ENCODE measurements at places on chromosomes 6 and 20.
A peak's percentile ranks its signal among the peaks of the same experiment; 100 is the strongest.

GRCh38 chr6:52305411-52305810 is 20.9 kb upstream of the MCM3 start:
- no peaks in the 10 kb centered on the region for H3K36me3 ChIP-seq
- DNase-seq, result no peak
- H3K27ac ChIP-seq, result peak overlapping the region; percentile 67
- peaks cover 54% of the 10 kb centered on the region for H3K4me1 ChIP-seq
- H3K27me3 ChIP-seq, result no peaks in the 10 kb centered on the region

DNA sequence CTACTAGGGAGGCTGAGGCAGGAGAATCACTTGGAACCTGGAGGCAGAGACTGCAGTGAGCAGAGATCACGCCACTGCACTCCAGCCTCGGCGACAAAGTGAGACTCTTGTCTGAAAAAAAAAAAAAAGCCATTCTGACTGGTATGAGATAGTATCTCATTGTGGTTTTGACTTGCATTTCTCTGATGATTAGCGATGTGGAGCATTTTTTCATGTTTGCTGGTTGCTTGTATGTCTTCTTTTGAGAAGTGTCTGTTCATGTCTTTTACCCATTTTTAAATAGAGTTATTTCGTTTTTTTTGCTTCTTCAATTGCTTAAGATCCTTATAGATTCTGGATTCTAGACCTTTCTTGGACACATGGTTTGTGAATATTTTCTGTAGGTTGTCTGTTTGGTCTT is 103.5 kb upstream of the SIM1 start:
- H3K36me3 ChIP-seq, result peaks cover 19% of the 10 kb centered on the region
- H3K4me3 ChIP-seq, result no peak overlapping the region
- no peak for DNase-seq
- H3K4me1 ChIP-seq, result peaks cover 2% of the 10 kb centered on the region
- H3K27me3 ChIP-seq, result no peaks in the 10 kb centered on the region
- no peak overlapping the region for H3K27ac ChIP-seq

DNA sequence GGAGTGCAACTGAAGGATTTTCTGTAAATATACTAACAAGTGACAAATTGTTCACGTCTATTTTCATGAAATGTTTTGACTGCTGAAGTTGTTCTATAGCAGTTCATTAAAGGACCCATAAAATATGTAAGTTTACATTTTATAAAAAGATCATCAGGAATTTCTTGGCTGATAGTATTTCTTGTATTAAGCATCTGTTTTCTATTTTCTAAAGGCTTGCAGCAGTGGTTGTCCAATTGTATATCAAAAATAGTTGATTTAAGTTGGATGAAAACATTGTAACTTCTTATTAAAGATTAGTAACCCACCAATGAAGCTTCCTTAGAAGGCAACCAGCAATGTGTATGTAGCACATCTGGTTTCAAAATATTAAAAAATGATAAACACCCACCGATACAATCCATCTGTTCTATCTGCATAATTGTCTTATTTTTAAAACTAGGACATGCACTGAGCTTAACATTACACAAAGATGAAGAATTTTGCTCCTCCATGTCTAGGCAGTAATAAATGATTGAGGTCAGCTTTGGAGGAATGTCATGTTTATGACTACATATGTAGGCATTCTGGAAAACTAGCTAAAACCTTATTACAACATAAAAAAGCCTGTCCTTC is 301.3 kb upstream of the TCF21 start:
- DNase-seq, result no peak
- no peaks in the 10 kb centered on the region for H3K4me1 ChIP-seq
- no peak overlapping the region for H3K4me3 ChIP-seq
- H3K27ac ChIP-seq, result no peak overlapping the region
- H3K27me3 ChIP-seq, result no peaks in the 10 kb centered on the region

DNA sequence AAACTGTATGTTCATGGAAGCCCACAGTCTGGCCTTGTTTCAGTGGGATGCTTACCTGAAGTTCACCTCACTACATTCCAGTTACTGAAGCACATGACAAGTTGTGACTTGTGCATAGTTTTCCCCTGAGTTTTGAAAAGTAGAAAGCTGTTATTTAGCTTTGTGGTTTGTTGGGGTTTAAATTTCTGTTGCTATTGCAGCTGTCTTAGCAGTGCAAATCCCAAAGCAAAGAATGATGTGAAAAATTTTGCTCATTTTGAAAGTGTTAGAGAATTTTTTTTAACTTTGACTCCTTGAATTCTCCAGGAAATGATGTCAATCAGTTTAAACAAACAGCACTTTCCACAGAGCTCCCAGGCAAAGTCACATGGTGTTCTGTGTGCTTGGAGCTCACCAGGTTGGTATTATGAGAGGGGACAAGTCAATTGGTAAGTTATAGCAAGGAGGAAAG is 268.4 kb downstream of the ADGRG6 start:
- peaks cover 4% of the 10 kb centered on the region for H3K36me3 ChIP-seq
- no peak for DNase-seq
- H3K27ac ChIP-seq, result no peak overlapping the region
- no peak overlapping the region for H3K4me3 ChIP-seq

DNA sequence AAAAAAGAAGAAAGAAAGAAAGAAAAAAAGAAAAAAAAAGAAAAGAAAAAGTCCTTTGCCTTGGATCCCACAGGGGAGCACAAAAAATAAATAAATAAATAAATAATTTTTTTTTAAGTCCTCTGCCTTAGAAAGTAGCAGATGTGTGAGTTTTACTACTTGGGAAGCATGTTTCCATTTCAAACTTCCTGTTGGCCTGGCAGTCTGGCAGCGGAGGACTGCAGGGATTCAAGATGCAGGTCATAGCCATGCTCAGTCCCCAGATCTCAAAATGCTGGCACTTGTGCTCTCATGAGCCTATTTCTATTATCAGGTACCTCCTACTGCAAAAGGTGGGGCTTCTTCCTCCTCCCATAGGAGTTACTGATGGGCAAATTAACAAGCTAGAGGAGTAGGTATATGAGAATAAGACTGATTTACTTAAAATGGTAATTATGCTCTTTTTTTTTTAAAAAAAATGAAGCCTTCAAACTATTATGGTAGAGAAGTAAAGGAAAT is 54.2 kb upstream of the MAP7 start:
- peaks cover 39% of the 10 kb centered on the region for H3K36me3 ChIP-seq
- H3K4me1 ChIP-seq, result peaks cover 15% of the 10 kb centered on the region
- H3K4me3 ChIP-seq, result no peak overlapping the region
- H3K27ac ChIP-seq, result no peak overlapping the region
- DNase-seq, result no peak
- H3K27me3 ChIP-seq, result no peaks in the 10 kb centered on the region

Data from activated CD4-positive, alpha-beta memory T cell treated with anti-CD3 and anti-CD28 coated beads, Interleukin-2, amount 10 ng/mL, durations not matched to agents 7 days and 5 days (primary cell).